ENCODE measurements at places on chromosomes 11 and 22.

GRCh38 chr11:113467545-113467944 is 7.7 kb downstream of the DRD2 start:
- no peak for DNase-seq

DNA sequence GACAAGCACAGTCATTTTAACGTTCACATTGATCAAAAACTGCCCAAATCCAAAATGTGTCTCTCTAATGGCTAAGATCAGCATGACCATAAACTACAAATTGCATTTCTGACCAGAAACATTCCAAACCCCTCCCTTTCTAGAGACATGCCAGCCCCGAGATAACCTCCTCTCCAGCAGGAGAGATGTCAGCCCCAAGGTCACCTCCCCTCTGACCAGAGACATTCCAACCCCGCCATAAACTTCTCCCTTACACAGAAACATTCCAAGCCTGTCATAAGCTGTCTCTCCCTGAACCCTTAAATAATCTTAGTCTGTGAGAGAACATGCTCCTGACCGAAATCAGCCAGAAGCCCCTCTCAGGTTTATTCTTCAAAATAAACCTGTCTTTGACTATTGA is 6.6 kb upstream of the EXT2 start:
- no peak for DNase-seq

DNA sequence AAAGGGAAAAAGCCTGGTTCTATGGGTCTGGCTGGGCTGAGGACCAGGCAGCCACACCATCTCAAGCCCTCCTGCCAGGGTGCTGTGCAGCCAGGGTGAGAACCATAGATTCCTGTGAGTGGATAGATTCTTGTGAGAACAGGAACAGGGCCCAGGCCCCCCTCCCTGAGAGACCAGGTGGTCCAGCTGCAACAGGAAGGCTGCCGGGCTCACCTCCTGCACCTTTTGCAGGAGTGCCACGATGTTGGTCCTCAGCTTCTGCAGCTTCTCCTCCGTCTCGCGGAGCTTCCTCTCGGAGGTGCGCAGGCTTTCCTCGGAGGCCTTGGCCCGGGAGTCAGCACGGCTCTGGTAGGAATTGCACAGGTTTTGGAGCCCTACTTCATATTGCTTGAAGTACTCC is 40.8 kb downstream of the MORC2 start:
- DNase-seq, result no peak

DNA sequence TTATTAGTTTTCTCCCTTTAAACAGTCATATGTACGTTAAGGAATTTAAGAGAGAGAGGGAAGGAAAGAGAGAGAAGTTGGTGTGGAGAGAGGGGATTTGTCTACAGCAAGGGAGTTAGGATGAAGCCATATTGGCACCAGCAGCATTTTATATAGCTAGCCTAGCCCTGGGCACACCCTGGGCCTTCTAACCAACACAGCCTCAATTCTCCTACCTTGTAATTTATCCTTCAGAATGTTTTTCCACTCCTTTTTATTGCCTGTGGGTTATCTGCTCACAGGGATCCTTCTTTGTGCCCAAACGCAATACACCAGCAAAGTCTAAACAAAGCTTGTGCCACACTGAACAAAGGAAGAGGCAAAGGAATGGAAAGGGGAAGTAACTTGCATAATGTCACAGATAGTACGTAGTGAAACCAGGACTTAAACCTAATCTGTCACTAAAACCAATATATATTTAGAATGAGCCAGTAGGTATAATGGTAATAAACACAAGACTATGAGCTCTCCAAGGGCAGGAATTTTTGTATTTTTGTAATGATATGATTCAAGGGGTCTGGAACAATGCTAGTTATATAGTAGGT is 613.8 kb upstream of the TENM4 start:
- DNase-seq, result no peak

DNA sequence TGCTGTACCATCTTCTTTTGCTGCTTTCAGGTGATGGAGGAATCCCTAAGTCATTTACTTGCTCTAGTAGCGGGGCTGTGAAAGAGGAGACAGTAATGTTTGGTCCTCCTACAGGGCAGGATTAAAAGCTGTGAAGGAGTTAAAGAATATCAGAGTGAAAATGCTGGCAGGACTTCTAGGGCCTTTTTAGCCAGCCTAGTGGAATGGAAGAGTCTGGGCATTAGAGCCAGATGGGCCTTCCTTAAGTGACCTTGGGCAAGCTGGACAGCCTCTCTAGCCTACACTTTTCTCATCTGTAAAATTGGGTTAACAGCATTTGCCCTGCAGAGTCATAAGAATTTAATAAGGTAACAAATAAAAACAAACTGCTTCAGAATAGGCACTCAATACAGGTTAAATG is 114.7 kb downstream of the RBFOX2 start:
- no peak for DNase-seq

DNA sequence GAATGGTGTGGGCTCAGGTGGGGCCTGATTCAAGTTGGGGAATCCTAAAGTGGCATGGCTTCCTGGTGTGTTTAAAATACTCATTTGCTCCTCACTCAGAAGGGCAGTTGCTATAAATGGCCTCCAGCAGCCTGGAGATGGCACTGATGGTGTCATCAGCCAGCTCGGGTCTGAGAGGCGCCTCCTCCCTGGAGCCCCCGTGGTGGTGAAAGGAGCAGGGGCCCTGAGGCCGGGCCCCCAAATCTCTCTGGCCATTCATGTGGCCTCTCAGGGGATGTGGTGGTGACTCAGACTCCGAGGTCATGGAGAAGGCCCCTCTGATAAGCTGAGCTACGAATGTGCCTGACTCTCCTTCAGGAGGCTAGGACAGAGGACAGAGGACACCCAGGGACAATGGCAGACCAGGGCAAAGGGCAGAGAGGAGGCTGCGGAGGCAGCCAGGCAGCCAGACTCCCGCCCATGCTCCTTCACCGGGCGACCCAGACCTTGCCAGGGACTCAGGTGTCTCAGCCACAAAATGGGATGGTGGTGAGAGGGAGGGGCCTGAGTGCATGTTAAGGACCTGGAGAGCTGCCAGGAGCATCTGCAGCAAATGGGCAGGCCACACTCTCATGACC is 129.2 kb downstream of the CTTN start:
- no peak for DNase-seq

DNA sequence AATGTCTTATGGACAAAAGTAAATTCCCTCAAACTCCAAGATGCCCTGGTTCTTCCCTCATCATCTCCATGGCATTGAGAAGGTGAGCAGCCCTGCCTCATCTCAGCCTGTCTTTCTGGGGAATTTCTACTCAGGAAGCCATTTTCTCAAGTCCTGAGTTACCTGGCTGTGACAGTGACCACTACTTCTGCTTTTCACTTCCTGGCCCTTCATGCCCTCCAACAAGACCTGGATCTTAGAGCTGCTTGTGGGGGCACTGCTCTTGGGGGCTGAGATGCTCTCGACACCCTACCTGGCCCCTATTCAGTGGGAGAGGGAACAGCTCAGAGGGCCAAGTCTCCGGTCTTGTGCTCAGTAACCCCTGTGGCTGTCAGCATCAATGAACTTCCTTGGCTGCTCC is 5.5 kb upstream of the IGSF22 start:
- no peak for DNase-seq

DNA sequence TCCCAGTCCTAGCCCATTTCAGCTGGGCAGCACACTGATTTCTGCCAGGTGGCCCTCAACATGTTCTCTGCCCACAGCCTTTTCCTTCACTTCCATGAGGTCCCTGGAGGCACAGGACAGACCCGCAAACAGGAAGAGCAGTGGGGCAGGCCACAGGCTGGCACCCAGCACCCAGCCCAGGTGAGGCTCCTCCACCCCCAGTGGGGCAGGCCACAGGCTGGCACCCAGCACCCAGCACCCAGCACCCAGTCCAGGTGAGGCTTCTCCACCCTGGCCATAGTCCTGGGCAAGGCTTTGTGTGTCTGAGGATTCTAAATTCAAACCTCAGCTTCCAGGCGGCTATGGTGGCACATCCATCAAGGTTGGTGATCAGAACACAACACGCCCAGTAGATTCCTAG is 1413.0 kb downstream of the BRD1 start:
- DNase-seq, result no peak

- DNase-seq, result no peak
Observed at GRCh38 chr22:48432781-48433518, 1394.7 kb downstream of the BRD1 start.

- DNase-seq, result no peak
Observed at GRCh38 chr11:112343368-112344039, 82.8 kb upstream of the PLET1 start.

- DNase-seq, result no peak
Observed at GRCh38 chr22:37183432-37184379, 4.3 kb downstream of the C1QTNF6 start.

DNA sequence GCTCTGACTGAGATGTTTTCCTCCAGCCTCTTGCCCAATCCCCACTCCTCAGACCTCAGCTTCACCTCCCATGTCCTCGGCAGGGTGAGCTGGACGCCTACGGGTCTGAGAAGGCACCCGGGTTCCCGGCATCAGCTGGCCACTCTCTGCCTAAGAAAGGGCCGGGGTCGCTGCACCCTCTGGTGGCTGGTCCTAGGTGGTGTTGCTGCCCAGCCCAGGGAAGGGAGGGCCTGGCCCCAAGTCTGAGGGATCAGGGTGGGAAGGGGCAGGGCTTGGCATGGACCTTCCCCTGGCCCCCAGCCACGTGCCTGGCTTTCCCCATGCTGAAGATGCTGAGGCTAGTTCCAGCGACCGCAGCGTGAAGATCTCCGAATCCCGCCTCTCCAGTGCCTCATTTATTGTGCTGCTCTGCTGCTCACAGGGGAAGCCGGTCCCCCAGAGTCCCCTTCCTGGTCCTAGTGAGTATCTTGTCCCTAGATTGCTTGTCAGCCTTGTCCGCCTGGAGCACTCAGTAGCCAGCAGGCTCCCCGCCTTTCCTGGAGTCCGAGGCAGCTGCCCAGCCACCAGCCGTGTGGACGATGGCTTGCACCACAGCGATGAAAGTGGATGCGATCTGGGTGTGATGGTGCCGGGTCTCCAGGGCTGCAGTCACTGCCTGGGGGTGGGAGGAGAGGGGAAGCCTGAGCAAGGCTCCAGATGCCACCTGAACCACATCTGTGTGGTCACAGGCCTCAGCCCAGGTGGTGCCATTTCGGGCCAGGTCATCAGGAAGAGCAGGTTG is 2.9 kb upstream of the GGT5 start:
- DNase-seq, result peak; percentile 83

- no peak for DNase-seq
Observed at GRCh38 chr11:94049351-94049750, 28.2 kb downstream of the HEPHL1 start.

DNA sequence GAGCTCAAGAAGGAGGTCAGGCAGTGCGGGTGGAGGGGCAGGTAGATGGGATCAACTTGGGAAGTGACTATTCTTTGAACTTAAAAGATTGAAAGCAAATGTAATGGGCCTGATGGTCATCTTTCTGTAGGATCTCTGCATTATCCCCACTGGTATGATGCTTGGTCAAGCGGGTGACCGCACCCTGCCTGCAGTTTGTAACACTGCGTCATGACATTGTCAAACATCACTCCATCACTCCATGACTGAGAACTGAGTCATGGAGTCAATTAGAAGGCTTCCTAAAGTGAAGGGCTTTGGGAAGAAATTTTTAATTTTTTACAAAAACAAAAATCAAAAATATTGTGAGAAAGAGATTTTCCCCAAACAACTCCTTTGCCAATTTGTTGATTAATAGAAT is 62.4 kb upstream of the BMAL1 start:
- DNase-seq, result no peak

GRCh38 chr11:13963949-13964770 is 1.6 kb downstream of the SPON1 start:
- peak; percentile 50 for DNase-seq

- no peak for DNase-seq
Observed at GRCh38 chr11:44760477-44760872, 33.7 kb downstream of the TSPAN18 start.

DNA sequence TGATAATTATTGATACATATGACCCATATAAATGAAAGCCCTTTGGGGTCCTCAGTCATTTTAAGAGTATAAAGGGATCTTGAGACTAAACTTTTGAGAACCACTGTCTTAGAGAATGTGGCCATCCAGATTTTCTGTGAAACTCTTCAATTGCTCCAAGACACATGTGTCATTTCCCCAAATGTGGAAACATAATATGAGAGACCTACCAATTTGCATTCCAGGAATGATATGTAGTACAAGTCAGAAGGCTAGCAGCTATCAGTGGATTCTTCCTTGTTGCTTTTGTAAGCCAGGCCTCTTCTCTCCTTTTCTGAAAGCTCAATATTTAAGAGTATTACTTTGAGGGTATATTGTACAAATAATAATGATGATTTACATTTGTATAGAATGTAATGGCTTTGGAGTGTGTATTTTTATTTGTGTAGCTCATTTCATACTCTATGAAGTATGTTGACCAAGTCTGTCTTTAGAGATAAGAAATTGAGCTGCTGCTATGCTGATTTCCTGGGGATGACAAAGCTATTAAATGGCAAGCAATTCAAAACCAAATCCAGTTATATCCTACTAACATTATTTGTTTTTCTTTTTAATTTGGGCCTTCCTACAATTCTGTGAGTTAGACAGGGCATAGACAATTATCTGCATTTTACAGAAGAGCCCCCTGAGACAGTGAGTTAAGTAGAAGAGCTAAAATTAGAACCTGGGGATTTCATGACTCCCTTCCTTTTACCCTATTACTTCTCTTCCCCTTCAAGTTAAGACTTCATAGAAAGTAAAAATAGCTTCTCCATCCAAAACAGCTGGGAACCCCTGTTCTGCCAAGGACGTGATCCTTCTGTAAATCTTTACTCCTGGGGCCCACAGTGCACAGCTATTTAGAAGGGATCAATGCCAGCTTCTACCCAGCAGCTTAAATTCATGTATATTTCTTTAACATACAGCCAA is 131.9 kb downstream of the WNT11 start:
- DNase-seq, result no peak

- DNase-seq, result no peak
Observed at GRCh38 chr11:120629407-120630080, 118.0 kb downstream of the GRIK4 start.

- DNase-seq, result peak; percentile 82
Observed at GRCh38 chr22:17910561-17911311, 113.6 kb downstream of the MICAL3 start.

DNA sequence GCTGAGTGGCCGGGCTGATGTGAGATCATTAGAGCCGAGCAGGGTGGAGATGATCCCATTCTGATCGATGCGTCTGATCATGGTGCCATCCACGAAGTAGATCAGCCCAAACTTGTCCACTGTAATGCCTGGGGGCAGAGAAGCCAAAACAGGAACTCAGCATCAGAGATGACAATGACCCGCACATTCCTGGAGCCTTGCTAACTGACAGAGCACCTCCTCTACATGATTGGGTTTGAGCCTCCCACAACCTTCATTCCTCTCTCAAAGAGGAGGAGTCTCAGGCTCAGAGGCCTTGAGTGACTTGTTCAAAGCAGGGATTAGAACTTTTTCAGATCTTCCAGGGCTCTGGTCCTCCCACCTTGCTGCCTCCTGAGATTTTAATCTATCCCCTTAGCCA is 133.7 kb upstream of the NARS2 start:
- DNase-seq, result no peak

GRCh38 chr22:46482056-46482675 is 55.3 kb downstream of the CELSR1 start:
- no peak for DNase-seq

Measured in head of caudate nucleus (tissue), 42 donors.